DMS53 (cell line): ENCODE measurements at places on chromosomes 1 and 21.

DNA sequence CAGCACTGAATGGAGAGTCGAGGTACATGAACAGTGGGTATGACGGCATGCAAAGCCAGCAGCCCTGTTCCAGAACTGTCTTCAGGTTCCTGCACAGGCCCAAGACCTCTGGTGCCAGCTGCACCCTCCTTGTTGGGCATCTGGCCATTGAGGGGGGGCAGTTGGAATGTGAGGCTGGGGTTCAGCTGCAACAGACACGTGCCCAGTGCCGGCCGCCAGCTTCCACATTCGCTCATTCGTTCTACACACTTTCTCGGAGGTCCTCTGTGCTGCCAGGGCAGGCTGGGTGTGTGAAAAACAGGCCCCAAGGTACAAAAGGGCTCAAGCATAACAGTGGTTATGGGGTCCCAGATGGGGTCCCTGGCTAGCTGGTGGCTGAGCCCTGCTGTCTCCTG, 37.9 kb upstream of the SLC19A1 start:
- no peak for DNase-seq

DNA sequence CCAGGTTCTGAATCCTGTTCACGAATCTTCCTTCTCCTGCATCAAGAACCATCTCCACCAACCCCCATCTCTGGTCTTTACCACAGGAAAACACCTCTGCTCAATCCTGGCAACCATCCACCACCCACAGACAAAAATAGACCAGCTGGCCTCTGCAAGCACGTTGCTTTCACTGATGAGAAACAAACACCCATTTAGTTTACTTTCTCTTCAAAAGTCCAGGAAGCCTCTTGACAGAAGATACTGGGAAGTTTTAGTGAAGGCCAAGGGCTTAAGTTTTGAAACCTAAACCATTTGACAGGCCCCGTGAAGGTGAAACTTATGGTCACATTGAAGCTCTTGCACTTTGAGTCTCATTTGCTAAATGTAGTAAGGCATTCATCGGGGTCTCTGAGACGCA, 122.6 kb upstream of the PPP2R5A start:
- peak; percentile 34 for DNase-seq

- peak; percentile 88 for DNase-seq
Measured at GRCh38 chr1:161379071-161379470, 11.4 kb upstream of the CFAP126 start.

- DNase-seq, result no peak
Measured at GRCh38 chr1:16900751-16901150, 5.0 kb downstream of the RNU1-2 start.

DNA sequence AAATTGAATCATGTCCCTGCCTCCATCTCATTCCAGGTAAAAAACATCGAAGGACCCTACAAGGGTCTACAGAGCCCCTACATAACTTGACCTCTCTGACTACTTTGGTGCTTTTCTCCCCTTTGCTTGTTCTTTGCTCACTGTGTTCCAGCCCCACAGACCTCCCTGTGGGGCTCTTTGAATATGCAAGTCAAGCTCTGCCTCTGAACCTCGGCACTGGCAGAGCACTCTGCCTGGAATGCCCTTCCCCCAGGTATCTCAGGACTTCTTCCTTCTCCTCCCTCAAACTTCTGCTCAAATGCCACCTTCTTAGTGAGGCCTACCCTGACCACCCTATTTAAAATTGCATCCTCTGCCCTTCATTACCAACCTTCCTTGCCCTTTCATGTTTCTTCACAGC, 87.8 kb upstream of the CD34 start:
- no peak for DNase-seq

DNA sequence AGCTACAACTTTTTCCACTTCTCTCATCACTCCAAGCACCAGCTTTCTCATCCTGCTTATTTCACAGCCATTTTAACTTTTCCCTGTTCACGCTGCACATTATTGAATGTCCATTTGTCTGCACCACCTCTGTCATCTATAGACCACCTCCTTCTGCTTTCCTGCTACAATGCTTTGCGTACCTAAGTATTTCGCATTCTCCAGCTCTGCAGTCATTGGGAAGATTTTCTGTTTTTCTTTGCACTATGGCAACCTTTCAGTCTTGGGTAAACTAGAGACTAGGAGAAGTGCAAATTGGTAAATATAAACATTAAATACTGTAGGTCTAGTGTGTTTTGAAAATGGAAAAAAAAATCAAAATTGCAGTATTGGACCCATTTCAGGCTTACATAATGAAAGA, 835 bp downstream of the CCDC30 start:
- DNase-seq, result peak; percentile 67

- no peak for DNase-seq
Measured at GRCh38 chr1:8864713-8865344, 13.7 kb downstream of the ENO1 start.

- DNase-seq, result peak; percentile 49
Measured at GRCh38 chr21:42850866-42851391, 28.4 kb downstream of the WDR4 start.

DNA sequence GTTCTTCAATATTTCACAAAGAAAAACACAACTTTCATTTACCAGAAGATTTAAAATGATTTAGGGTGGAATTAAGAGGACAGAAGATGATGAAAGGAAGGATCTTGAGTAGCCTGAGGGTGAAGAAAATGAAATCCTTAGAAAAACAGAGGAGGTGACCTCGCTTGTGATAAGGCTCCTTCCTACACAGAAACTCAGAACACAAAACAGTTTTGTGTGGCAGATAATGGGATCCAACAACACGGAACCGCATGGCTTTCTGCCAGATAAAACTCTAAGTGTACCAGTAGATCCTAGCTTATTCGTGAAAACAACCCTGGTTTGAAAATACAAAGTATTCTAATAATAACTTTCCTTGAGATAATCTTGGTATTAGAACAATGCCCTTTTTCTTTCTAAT, 74.0 kb upstream of the EXO1 start:
- no peak for DNase-seq

GRCh38 chr1:169338617-169339016, 29.0 kb downstream of the NME7 start:
- DNase-seq, result no peak

- no peak for DNase-seq
Measured at GRCh38 chr1:94723894-94724293, 96.3 kb upstream of the SLC44A3 start.
